ENCODE measurements at places on chromosomes 12 and 14. TPM values are rescaled to one million over a fixed set of nuclear protein-coding genes. Genes with fewer than 3 reads are reported as not detected.

The SERPINA4 gene
- not detected for total RNA-seq

The TAS2R46 gene
- total RNA-seq, result 2.5 TPM

The SERPINA10 gene
- total RNA-seq, result not detected

The BMP4 gene
- not detected for total RNA-seq
